ENCODE measurements at places on chromosomes 12 and 14. TPM values are rescaled to one million over a fixed set of nuclear protein-coding genes. Genes with fewer than 3 reads are reported as not detected.

GRCh38 chr14:90003526-90004307 is 48.0 kb downstream of the TDP1 start:
- DNase-seq, result no peak

GRCh38 chr14:105917933-105918436 is 391.6 kb downstream of the TMEM121 start:
- no peak for DNase-seq

The SYNDIG1L gene
- total RNA-seq, result not detected

The MYL6 gene
- 5,659 TPM for total RNA-seq

The KRT72 gene
- total RNA-seq, result not detected

The KRT6C gene
- not detected for total RNA-seq

The ITPR2 gene
- 85.0 TPM for total RNA-seq
